Naive thymus-derived CD8-positive, alpha-beta T cell (primary cell): ENCODE measurements at places on chromosomes 3 and 15. TPM values are rescaled to one million over a fixed set of nuclear protein-coding genes. Genes with fewer than 3 reads are reported as not detected.

CEP70 gene
- polyA plus RNA-seq, result 12.3 TPM

ZCWPW2 gene
- 0.68 TPM for polyA plus RNA-seq

- H3K4me1 ChIP-seq, result no peaks in the 10 kb centered on the region
- no peak for DNase-seq
- H3K4me3 ChIP-seq, result no peak overlapping the region
- H3K36me3 ChIP-seq, result no peaks in the 10 kb centered on the region
- H3K27ac ChIP-seq, result no peak overlapping the region
These were observed 256.4 kb upstream of the MCTP2 start for GRCh38 chr15:93974804-93975481.

GRCh38 chr3:166877971-166878370 is 502.1 kb downstream of the ZBBX start:
- no peak for DNase-seq
- no peak overlapping the region for H3K27ac ChIP-seq
- no peaks in the 10 kb centered on the region for H3K36me3 ChIP-seq
- H3K4me3 ChIP-seq, result no peak overlapping the region
- H3K27me3 ChIP-seq, result no peaks in the 10 kb centered on the region

DNA sequence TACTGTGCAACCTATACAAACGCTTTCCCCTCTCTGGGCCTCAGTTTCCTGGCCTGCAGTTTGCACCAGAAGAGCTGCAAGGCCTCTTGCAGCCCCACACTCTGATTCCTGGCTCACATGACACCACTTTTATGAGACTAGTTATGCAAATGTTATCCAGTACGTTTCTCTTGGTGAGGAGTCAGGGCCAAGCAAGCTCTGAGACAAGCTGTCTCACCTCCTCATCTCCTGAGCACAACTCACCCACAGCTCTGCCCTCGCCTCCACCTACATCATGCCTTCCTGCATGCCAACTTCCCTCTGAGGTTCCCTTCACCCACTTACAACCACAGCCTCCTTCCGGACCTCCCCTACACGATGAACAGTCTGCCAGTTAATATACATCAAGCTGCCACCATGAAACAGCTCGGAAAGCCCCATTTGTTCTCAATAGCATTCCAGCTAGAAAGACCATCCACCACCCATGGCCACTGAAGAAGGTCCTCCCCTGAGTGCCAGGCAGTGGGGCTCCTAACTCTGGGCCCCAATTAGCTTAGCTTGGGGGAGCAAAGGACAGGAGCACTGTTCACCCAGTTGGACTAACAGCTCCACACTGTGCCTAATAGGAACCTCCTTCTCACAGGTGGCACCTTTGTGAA is 25.0 kb downstream of the CRYGS start:
- peak overlapping the region; percentile 43 for H3K27ac ChIP-seq
- H3K4me3 ChIP-seq, result peak overlapping the region; percentile 43
- no peaks in the 10 kb centered on the region for H3K36me3 ChIP-seq
- H3K27me3 ChIP-seq, result no peaks in the 10 kb centered on the region
- H3K4me1 ChIP-seq, result peaks cover 63% of the 10 kb centered on the region
- DNase-seq, result peak; percentile 47

NR2E3 gene
- polyA plus RNA-seq, result 0.36 TPM

SEMA3F gene
- not detected for polyA plus RNA-seq
